Fibroblast of skin of back (primary cell): ENCODE measurements at places on chromosomes 4 and X.

DNA sequence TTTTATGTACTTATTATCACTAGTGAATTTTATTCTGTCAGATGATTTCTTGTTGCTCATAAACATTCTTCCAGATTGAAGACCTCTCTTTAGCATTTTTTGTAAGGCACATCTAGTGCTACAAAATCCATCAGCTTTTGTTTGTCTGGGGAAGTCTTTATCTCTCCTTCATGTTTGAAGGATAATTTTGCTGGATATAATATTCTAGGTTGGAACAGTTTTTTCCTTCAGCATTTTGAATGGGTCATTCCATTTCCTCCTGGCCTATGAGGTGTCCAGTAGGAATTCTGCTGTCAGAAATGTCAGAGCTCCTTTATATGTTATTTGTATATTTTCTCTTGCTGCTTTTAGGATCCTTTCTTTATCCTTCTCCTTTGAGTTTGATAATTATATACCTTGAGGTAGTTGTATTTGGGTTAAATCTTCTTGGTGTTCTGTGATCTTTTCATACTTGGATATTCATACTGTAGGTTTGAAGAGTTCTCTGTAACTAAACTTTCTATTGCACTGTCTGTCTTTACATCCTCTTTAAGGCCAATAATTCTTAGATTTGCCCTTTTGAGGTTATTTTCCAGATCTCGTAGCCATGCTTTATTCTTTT, 58.3 kb downstream of the PTPN13 start:
- DNase-seq, result no peak

- no peak for DNase-seq
These were observed 857.7 kb upstream of the HS3ST1 start for GRCh38 chr4:12286351-12286750.

- DNase-seq, result peak; percentile 79
These were observed 61.1 kb upstream of the VAMP7 start for GRCh38 chrX:155819966-155820491.

DNA sequence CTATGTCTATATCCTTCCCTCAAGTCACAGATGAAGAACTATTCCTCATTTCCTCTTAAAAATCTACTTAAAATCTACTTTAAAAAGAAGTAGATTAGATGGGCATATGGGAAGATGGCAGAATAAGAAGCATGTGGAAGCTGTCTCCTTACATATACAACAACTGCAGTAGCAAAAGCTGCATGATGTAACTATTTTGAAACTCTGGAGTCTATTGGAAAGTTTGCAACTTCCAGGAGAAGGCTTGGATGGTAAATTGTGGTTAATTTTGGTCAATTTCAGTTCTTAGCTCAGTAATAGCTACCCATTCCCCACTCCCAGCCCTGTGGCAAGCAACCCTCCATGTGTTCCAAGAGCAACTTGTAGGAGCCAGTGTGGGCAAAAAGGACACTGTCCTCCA, 36.9 kb downstream of the MORC4 start:
- no peak for DNase-seq

- DNase-seq, result no peak
These were observed 9.4 kb downstream of the FNIP2 start for GRCh38 chr4:158778156-158778711.

DNA sequence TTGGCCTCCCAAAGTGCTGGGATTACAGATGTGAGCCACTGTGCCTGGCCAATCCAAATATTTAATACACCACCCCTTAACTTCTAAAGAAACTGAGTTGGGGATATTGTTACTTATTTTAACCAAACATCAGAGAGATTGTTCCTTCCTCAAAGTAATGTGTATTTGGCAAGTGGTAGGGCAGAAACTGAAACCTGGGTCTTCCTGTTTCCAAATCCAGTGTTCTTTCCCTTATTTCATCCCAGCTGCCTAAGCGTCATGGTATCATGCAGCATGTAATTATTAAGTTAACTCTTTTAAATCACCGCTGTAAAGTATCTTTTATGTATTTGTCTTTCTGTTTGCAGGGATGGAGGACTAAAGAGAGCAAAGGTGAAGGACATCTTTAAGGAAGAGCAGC, 68.4 kb downstream of the GPAT3 start:
- DNase-seq, result no peak

DNA sequence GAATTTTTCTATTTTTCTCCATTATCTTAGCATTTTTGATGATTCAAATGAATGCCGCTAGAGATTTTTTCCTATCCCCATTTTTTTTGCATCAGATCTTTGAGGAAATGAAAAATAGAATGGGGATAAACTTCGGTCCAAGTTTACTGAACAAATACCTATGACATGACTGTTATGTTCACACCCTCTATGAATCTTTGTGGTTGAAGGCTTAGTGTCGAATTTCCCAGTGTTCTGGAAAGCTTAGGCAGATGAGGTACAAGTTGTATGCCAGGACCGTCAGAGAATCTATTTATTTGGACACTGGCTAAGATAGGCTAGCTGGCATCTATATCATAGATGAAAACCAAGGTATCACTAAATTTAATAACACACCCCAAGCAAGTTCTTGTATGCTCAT, 123.4 kb downstream of the SPCS3 start:
- DNase-seq, result peak; percentile 97

- DNase-seq, result no peak
These were observed 14.8 kb downstream of the SHROOM3 start for GRCh38 chr4:76449833-76450232.
